CD4-positive, alpha-beta T cell treated with Interferon alpha-2 for 1 hour (primary cell): ENCODE measurements at places on chromosomes 12 and 14.

- DNase-seq = no peak
Observed at GRCh38 chr14:92551044-92551841, 37.7 kb downstream of the RIN3 start.

DNA sequence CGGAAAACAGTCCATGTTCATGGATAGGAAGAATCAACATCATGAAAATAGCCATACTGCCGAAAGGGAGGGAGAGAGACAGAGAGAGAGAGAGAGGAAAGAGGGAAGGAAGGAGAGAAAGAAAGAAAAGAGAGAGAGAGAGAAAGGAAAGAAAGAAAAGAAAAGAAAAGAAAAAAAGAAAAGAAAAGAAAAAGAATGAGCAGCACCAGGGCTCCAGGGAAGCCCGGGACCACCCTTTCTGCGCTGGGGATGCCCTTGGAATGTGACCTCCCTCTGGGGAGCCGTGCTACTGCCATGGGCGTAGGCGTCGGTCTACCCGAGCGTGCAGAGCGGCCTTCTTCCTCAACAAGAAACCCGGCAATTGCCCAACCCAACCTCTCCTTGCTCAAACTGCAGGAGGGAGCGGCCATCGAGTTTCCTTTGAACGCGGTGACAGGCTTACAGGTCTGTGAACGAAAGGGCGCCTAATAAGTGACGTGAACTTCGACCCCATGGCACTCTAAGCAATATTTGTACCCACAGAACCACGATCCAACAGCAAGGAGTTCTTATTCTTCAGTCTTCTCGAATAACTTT is 16.9 kb downstream of the OR6S1 start:
- DNase-seq = peak; percentile 66

DNA sequence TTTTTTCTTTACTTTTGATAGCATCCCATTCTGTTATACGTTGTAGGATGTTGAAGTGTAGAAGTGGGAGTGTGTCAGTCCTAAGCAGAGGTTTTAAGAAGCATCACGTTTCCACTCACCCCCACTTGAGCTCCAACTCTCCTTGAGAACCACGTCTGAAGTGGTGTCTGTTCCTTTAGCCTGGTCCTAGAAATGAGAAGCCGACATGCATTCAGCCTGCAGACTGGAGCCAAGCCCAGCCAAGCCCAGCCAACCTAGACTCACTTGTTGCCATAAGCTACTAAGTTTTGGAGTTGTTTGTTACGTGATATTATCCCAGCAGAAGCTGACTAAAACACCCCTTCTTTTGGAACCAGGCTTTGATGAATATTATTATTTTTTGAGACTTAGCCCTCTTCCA is 4.4 kb upstream of the ELK3 start:
- DNase-seq = no peak

GRCh38 chr14:95725685-95726336 is 11.9 kb upstream of the TCL1A start:
- no peak for DNase-seq
